ENCODE measurements at places on chromosomes 6 and 20.
A peak's percentile ranks its signal among the peaks of the same experiment; 100 is the strongest.

DNA sequence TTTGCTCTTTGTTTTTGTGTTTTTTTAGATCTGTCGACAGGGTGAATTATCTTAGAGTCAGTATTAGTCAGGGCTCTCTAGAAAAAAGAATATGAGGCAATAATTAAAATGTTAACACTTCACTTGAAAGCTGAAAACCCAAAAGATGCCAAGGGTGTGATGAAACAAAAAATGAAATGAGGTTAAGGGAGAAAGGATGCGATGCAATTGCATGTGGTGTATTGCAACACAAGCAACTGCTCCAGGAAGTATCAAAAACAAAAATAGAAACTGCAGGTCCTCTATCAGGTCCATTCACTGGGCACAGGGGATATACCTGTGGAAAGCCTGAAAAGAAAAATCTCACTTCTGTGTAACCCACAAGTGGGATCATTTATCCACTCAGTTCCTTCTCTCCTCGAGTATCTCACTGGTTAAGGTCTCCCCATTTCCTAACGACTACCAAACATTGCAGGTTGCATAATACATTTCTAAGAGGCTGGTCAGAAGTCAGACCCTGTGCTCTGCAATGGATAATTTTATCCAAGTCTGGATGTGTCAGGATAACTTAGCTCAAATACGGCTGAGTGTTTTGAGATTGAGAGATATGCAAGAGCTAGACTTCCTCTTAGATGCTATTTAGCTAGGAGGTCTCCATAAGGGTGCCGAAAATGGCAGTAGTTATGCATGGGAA, 257.7 kb upstream of the GJE1 start:
- no peak for DNase-seq

DNA sequence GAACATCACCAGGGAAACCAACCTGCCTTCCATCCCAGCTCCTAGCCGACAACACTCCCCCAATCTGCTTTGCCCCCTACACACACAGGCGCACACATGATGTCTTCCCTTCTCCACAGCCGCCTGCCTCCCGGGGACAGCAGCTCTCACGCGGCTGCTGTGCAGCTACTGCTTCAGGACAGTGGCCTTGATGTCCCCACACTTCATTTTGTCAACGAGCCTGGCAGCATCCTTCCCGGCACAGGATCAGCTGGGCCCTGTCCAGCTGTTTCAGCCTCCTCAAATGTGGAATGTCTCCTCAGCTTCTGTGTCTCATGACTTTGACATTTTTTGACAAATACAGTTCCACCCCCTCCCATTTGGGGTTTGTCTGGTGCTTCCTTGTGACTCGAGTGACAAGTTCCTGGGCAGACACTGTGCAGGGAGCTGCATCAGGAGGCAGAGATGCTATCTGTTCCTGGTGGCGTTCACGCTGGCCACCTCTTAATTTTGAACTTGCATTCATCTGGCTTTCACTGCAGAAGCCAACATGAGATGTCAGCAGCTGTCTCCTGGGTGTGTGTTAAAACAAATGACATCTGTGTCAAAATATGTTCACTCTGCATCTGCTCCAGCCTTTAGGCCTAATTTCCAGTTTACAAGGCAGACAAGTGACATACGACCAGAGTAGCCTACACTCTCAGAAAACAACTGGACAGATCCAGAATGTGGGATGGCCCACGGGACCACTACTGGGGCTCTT, 57.2 kb downstream of the GINS1 start:
- DNase-seq = no peak

GRCh38 chr20:25203871-25204320, 8.4 kb downstream of the ENTPD6 start:
- no peak for DNase-seq

- DNase-seq = no peak
Observed at GRCh38 chr6:137973201-137973600, 106.1 kb downstream of the TNFAIP3 start.

DNA sequence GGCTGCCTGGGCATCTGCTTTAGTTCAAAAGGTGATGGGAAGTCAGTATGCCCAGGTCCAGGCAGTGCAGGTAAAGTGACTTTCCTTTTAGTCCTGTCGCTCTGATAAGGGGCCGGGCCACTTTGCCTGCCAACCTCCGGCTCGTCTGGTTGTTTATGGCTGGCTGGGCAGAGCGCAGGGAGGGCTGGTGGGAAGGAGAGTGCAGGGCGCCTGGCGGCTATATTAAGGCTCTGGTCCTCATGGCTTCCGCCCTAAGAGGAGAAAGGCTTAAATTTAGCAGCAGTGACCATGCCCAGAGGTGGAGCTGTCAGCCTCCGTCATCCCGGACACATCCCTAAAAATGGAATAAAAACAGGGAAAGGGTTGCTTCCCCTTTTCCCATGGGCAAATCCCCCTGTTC, 14.6 kb downstream of the GATA5 start:
- DNase-seq = no peak

GRCh38 chr20:10061641-10062040, 26.9 kb downstream of the ANKEF1 start:
- peak; percentile 85 for DNase-seq

GRCh38 chr20:50395251-50395729, 114.9 kb upstream of the PTPN1 start:
- no peak for DNase-seq

DNA sequence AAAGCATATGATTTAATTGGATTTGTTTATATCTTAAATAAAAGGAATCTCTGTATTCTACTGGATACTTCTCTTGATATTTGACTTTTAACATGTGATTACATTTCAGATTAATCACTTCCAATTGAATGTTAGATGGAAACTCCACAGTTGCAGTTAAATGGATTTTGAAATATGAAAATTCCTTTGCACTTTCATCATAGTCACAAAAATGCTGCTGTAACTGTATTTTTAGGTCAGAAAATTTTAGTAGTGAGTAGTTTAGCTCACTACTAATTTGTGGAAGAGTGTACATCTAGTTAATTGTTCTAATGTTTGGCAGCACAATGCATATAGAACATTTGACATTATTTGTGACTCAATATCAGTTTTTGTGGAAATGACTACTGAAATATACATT, 26.8 kb downstream of the PTCHD4 start:
- DNase-seq = no peak

DNA sequence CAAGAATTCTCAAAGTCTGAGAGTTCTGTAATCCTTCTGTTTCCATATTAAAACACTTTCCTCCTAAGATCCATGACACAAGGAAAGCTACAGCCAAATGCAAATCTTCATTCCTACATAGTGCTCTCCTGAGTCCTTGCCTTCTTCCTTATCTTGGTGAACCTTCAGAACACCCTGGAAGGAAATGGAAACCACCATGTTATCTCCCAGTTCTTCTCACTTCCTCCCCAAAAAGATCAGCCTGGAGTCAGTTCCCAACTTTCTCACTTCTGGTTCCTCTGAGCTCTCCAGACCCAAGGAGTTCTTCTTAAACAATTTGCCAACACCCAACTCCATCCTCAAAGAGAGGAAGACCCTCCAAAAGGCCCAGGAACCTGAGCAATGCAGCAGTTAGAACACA, 193.3 kb upstream of the CCN2 start:
- no peak for DNase-seq

DNA sequence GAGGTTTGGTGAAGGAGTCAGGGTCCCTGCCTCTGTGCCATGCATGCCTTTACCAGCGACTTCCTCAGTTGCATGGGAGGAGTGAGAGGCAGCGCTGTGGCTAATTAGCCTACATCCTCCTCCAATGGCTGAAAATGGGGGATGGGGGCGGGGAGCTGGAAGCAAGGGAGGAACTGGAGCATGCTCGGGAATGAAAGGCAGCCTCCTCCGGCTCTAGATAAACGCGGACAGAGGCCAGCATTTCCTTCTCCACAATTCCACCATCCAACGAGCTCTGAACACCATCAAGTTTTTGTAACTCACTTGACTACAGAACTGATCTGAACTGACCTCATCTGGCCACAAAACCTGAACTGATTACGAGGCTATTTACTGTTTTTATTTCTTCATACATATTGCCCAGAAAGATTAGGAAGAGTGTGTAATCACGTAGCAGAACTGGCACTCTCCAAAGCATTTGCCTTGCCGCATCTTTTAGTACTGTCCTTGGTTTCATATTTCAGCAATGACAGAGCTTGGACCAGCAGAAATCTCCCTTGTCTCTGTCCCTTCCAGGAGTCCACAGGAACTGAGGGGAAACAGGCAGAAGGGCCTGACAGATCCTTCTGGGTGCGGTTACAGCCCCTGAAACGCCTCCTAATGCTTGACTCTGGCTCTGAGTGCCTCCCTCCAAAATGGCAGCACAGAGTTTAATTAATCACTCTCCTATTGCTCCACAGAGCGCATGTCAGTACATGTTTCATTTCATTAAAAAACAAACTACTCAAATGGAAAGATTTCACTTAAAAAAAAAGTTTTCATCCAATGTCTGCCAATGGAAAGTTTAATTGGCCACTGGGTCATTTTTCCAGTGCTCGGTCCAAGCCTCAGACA, 58.2 kb upstream of the TRAF3IP2 start:
- no peak for DNase-seq

- DNase-seq = peak; percentile 24
Observed at GRCh38 chr6:118875672-118876071, 18.3 kb upstream of the ASF1A start.
